ENCODE measurements at places on chromosomes 16 and 17.

- DNase-seq = peak; percentile 56
These were observed 28.3 kb upstream of the CDC42EP4 start for GRCh38 chr17:73340093-73340596.

DNA sequence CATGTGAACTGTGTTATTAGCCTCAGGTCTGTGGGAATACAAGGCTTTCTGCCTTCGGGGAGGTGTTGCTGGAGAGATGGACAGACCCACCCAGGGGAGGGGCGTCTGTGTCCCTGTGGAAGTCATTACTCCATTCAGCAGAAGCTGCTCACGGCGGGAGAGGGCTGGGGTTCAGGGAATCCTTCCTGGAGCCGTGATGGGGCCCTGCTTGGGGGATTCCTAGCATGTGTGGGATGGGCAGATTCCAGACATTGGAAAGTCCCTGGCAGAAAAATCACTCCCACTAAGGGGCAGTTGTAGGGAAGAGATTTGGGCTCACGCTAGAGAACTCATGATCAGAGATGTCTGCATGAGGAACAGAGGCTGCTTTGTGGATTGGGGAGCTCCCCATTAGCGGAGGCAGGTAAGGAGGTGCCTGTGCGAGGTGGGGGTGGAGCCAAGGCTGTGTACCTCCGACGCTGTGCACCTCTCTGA lies 56.3 kb upstream of the IL34 start:
- DNase-seq = peak; percentile 39

- peak; percentile 73 for DNase-seq
These were observed 37.6 kb downstream of the ARHGAP27 start for GRCh38 chr17:45394913-45395568.

GRCh38 chr17:14446825-14447224 lies 145.9 kb downstream of the HS3ST3B1 start:
- no peak for DNase-seq

All from fibroblast of skin of left biceps (primary cell).